ENCODE measurements at places on chromosomes 7 and 10.

DNA sequence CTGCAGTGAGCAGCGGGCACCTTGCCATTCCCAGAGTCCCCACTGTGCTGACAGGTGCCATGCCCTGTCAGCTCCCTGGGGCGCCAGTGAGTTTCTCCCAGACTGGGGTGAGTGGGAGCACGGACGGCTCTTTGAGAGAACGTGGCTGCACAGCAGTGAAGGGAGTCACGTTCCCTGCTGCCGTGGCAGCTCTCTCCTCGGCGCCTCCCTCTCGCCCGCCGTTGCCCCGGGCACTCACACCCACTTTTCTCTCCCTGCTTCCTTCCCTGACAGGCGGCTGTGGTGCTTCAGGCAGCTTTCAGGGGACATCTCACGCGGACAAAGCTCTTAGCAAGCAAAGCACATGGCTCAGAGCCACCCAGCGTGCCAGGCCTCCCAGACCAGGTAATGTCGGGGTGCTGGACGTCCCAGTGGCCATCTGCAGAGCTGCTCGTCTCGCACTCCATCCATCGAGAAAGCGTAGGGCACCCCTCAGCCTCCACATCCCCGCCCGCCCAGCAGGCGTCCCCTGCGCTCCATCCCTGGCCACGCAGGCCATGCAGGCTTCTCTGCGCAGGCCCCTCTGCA, 27.1 kb upstream of the TTYH3 start:
- no peak for DNase-seq

GRCh38 chr7:34313289-34313688, 344.7 kb upstream of the NPSR1 start:
- no peak for DNase-seq

GRCh38 chr10:85177767-85178166, 849.4 kb downstream of the CCSER2 start:
- DNase-seq = no peak

DNA sequence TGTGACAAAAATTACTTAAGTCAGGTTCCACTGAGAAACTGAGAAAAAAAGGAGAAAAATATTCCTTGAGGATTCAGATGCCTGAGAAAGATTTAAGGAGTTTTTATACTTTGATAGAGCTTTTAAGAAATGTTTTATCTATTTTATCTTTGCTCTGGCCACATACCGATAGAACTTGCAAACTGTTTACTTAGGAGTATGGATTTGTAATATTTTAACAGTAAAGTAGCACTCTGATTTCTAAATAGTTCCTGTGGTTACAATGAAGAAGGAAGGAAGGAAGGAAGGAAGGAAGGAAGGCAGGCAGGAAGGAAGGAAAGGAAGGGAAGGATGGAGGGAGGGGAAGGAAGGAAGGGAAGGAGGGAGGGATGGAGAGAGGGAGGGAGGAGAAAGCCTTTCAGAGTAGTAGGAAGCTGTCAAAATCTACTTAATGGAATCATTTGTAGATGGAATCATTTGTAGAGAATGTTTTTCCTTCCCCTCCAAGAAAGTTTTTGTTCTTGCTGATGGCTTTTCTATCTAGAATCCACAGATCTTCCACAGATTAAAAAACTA, 489.0 kb upstream of the ANKRD30A start:
- no peak for DNase-seq

DNA sequence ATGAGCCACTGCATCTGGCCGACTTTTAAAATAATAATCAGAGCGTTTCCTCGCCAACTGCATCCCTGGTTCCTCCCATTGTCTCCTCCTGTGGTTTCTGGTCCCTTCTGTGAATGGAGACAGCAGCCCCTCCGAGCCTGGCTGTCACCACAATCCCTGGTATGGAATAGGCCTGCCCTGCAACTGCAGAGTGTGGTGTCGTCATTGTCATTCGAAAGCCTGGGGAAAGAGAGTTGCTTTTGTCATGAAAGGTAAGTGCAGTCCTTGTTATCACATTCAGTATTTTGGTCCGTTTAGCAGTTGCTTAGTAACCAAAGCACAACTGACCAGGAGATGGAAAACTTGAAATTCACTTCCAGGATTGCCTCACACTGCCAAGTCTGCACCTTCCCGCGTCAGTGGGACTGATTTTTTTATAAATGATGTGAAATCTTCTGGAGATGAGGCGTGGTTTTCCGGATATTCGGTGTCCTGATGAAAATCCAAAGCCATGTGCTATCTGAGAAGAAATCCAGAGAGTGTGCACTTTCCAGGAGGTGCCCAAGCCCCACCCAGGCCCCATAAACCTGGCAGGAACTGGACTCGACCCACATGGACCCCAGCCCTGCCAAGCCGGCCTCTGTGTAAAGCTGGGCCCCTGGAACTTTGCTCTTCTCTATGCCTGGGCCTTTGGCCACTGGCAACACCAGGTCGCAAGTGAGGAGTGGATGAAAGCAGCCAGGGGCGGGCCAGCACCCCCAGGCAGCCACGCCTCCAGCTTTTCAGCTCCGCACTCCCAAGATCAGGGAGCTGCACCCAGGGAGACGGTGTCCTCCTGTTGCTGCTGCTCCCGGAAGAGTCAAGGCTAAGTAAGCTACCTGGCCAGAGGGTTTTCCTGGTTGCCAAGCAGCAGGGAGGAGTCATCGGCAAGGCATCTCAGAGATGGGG, 133.7 kb upstream of the SH2B2 start:
- no peak for DNase-seq

GRCh38 chr10:7953447-7953846, 101.0 kb upstream of the GATA3 start:
- no peak for DNase-seq

GRCh38 chr10:79488870-79489269, 23.5 kb upstream of the EIF5AL1 start:
- DNase-seq = no peak

GRCh38 chr10:86139066-86139657, 227.4 kb downstream of the GRID1 start:
- DNase-seq = no peak

- DNase-seq = no peak
Measured at GRCh38 chr10:17984056-17984455, 32.3 kb downstream of the SLC39A12 start.

- no peak for DNase-seq
Measured at GRCh38 chr10:22338185-22338900, 7.0 kb upstream of the SPAG6 start.

GRCh38 chr7:96321031-96321657, 754 bp downstream of the SLC25A13 start:
- peak; percentile 48 for DNase-seq

All from HS-27A (cell line).